ENCODE measurements at places on chromosomes 3 and 15.

GRCh38 chr3:53231532-53232511 is 24.0 kb downstream of the TKT start:
- DNase-seq, result no peak

DNA sequence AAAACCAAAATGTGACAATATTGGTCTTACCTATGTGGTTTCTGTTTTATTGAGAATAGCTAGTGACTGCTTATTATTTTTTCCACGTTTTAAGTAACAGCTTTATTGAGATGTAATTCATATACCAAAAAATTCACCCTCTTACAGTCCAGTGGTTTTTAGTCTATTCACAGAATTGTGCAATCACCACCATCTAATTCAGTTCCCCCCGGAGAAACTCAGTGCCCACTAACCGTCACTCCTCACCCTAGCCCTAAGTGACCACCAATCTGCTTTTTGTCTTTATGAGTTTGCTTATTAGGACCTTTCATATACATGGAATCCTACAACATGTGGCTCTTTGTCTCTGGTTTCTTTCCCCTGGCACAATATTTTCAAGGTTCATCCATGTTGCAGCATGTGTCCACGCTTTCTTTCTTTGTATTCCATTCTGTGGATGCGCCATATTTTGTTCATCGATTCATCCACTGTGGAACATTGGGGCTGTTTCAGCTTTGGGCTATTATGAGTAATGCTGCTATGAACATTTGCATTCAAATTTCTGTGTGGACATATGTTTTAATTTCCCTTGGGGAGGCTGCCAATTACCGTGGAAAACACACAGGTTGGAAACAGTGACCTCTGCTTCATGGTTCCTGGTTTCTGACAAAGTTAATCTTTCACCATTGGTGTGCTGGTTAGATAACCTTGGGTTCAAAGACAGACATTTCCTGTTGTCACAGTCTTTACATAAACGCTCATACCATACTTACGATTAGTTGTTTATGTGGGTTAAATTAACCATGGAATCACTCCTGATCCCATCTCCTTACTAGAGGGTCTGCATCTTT is 3.2 kb upstream of the BCL2L10 start:
- DNase-seq, result no peak

DNA sequence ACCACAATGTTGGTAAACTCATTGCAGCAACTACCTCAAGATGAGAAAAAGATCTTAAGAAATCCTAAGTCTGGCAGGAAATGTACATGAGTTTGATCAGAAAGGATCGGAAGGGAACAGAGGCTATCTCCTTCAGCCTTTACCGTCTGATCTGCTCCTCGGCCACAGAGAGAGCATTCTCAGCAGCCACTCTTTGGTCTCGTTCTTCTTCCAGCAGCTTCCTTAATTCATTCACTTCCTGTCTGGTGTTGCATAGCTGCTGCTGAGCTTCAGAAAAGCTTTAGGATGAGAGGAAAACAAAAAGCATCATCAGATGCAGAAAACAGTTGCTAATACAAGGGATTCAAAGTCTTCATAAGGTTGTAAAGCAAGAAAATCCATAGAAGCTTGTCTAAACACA is 6.6 kb upstream of the HCLS1 start:
- DNase-seq, result no peak

- DNase-seq, result no peak
Measured at GRCh38 chr3:52845691-52846431, 11.0 kb upstream of the MUSTN1 start.

- DNase-seq, result no peak
Measured at GRCh38 chr15:56765251-56765650, 31.9 kb upstream of the ZNF280D start.

- no peak for DNase-seq
Measured at GRCh38 chr3:53606793-53607192, 112.4 kb downstream of the CACNA1D start.

DNA sequence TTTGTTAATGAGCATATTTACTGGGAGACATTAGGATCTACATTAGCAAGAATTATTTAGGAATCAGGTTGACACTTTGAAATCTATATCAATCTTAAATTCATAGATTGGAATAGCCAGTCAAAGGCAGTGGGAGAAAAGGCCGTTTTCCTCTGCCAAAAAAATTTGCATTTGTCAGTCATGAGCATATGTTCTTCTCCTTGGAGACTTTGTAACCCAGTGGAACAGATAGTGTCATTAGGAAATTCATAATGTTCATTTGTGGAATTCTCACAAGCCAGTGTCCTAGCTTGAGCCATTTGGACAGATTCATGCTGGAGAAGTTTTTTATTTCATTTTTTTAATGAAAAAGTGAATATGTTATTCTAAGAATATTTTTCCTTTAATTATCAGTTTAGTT is 260.1 kb downstream of the OXSM start:
- DNase-seq, result no peak

- DNase-seq, result no peak
Measured at GRCh38 chr3:2826453-2826852, 283.7 kb downstream of the IL5RA start.

DNA sequence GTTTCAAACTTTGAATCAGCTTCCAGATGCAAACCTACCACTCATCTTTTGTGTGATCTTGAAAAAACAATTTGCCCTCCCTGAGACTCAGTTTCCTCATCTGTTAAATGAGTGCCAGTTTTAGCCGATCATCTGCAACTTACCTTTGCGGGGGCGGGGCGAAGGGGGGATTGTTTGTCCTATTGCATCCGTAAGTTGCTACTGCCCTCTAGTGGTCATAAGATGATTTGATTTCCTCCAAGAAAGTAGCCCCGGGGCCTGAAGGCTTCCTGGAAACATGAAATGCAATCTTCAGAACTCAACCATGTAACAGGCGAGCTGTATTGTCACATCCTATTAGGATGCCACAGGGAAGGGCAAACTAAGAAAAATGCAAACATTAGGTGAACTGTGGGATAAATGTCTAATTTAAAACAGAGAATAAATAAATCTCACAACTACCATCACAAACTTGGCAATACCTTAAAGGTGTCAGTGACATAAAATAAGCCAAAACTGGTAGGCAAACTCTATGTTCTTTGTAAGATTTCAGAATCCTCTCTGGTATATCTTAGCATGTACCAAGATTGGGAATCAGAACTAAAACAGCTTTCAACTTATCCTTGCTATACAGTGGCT is 63.5 kb upstream of the CLDN18 start:
- peak; percentile 74 for DNase-seq

GRCh38 chr3:72663429-72663828 is 184.8 kb downstream of the SHQ1 start:
- no peak for DNase-seq

GRCh38 chr3:58596834-58597518 is 19.8 kb upstream of the FAM107A start:
- DNase-seq, result no peak

Data from RKO (cell line).